ENCODE measurements at places on chromosomes 11 and 22.

- DNase-seq: peak; percentile 71
These were observed 44.8 kb downstream of the ENDOD1 start for GRCh38 chr11:95134491-95134890.

- DNase-seq: no peak
These were observed 23.2 kb upstream of the GLYATL1B start for GRCh38 chr11:59062602-59063529.

DNA sequence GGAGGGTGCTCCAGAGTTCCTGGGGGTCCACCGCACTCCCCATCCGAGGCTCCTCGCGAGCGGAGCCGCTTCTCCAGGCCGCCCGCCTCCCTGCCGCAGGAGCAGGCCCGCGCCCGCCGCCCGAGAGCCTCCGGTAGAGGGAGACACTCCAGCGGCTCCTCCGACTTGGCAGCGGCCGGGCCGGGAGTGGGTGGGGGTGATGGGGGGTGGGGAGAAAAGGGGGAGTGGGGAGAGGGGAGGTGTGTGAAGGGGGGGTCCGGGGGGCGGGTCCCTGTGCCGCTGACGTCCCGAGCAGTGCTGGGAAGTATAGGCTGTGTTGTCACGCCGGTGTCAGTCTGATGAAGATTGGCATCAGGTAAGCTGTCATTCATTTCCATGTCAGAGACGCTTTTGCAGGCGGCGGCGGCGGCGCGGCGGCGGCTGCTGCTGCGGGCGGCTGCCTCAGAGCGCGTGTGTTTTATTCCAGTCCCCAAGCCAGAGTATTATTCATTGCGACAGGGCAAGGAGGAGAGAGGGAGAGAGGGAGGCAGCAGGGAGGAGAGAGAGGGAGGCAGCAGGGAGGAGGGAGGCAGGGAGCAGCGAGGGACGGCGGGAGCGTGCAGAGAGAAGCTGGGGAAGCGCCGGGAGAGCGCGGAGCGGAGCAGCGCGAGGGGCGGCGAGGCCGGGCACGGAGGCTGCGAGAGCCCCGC lies at the start of gene PKNOX2:
Gene PKNOX2 (plus strand): TSS at position 330 of the 689 bp plus-strand sequence. CDS start 186,555 bp downstream, outside the sequence.
- peak; percentile 89 for DNase-seq

- DNase-seq: no peak
These were observed 14.5 kb downstream of the RPS3 start for GRCh38 chr11:75413864-75414263.

- DNase-seq: no peak
These were observed 18.3 kb downstream of the ADORA2A start for GRCh38 chr22:24445481-24446259.

GRCh38 chr11:95542868-95543551 lies 246.6 kb downstream of the FAM76B start:
- DNase-seq: no peak

- no peak for DNase-seq
These were observed 1.9 kb downstream of the RHBDD3 start for GRCh38 chr22:29265929-29266328.

DNA sequence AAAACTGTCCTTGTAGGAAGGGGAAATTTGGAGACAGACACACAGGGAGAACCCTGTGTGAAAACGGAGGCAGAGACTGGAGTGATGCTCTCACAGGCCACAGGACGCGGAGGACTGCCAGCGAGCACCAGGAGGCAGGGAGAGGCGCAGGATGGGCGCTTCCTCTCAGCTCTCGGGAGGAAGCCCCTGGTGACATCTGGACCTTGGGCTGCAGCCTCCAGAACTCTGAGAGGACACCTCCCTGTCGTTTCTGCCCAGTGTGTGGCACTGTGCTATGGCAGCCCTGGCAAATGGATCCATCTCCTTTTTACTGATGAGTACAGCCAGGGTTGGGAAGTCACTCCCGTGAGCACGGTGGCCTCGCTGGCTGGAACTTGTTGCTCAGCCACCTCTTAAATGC lies 73.9 kb downstream of the LRRC32 start:
- DNase-seq: no peak

DNA sequence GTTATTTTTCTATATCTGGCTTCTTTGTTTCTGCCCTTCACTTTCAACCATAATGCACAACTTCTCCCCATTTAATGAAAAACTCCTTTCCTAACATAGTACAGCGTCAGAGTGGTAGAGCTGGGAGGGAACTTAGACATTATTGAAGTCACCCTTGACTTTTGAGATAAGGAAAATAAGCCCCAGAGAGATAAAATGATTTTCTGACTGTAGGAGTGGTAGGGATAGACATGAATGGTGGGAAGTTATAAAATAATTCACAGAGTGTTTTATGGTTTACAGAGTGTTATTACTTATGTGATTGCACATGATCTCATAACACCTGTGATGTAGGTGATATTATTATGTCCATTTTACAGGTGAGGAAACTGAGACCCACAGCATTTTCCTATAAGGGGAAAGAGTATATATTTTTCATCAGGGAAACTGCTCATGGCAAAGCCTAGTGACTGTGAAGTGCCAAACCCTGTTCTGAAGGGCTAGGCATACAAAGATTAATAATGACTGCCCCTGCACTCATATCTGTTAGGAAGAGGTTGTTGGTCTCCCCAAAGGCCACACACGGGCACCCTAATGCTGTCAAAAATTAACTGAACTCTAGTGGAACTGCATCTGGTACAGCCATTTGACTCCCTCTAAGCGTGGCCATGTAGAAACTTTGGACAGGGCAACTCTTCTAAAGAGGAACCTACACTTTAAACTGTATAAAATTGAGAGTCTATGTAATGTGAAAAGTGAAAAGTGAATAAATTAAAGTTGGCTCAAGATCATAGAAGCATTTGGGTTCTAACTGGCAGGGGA lies 61.1 kb upstream of the PICALM start:
- DNase-seq: no peak

GRCh38 chr22:30514252-30514651 lies 8.8 kb upstream of the SEC14L4 start:
- DNase-seq: no peak

GRCh38 chr22:49977578-49977977 lies 17.0 kb downstream of the PIM3 start:
- no peak for DNase-seq

DNA sequence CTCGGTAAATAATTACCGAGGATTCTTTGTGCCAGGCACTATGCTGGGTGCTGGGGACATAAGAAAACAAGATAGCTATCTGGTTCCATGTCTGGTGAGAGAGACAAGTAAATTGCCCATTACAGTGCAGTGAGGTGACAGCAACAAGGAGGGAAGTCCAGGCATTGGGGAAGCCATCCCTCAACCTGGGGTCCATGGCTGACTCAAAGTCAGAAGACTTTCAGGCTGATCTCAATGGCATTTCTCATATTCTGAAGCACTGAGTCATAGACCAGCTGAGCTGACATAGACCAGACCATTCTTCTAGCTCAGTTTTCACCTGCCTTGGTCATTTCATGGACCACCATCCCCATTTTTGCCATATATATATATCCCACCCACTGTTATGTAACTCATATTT lies 158.8 kb downstream of the TTC17 start:
- DNase-seq: no peak

- DNase-seq: no peak
These were observed 31.5 kb downstream of the SDHD start for GRCh38 chr11:112118176-112118575.

GRCh38 chr11:85886089-85887056 lies 31.2 kb downstream of the CCDC83 start:
- peak; percentile 82 for DNase-seq

- DNase-seq: peak; percentile 86
These were observed 648 bp downstream of the PAFAH1B2 start for GRCh38 chr11:117144477-117145392.

- no peak for DNase-seq
These were observed 5.8 kb downstream of the PITPNB start for GRCh38 chr22:27913162-27913741.

DNA sequence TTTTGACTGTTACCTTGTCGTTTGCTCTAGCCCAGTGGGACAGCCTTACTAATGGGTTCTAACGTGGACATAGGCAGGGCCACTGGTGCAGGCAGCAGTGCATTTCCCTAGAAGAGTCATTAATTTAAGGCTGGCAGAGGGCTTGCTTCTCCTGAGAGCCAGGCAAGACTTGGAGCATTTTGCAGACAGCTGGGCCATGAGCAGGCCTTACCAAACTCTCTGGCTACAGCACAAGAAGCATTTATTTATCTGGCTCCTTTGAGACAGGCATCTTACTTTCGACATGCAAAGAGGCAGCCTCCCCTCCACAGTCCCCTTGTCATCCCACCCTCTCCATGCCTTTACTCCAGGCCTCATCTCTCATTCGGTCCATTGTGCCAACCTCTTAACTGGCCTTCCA lies 139.9 kb downstream of the CSNK2A3 start:
- DNase-seq: no peak

DNA sequence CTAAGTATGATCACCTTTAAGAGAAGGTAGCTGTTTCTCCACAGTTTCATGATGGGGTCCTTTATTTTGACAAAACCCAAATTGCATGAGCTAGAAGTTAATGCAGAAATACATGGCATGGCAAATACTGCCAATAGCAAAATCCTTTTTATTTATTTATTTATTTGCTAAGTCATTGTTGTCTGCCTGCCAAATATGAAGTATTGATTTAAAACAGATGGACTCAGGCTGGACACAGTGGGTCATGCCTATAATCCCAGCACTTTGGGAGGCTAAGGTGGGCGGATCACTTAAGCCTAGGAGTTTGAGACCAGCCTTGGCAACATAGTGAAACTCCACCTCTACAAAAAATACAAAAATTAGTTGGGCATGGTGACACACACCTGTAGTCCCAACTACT lies 52.4 kb downstream of the LARGE2 start:
- peak; percentile 45 for DNase-seq

- no peak for DNase-seq
These were observed 390.5 kb downstream of the TBC1D22A start for GRCh38 chr22:47152938-47153337.

DNA sequence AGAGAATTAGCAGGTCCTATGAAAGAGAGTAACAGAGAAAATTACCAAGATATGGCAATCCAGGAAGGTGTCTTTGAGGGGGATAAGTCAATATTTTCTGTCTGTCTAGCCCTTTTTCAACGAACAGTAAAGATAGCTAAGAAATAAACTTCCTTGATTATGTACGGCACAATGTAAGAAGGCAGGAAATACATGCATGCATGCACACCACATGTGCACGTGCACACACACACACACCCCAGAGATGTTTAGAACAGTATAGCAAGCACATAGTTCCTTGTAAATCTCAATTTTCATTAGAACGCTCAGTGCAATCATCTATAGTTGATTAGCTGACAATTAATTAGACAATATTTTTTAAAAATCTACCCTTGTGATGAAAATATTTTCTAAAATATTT lies 74.7 kb downstream of the MPPED2 start:
- DNase-seq: no peak

Measured in GM03348 (cell line).